ENCODE measurements at places on chromosomes 3 and 15. TPM values are rescaled to one million over a fixed set of nuclear protein-coding genes. Genes with fewer than 3 reads are reported as not detected.
A peak's percentile ranks its signal among the peaks of the same experiment; 100 is the strongest.

Gene CHRNA3
- not detected for total RNA-seq

GRCh38 chr15:58309963-58310928, 121.5 kb upstream of the LIPC start:
- no peak for DNase-seq

- no peak for DNase-seq
Observed at GRCh38 chr3:128655531-128655930, 4.9 kb upstream of the RPN1 start.

Gene TIMP4
- total RNA-seq = 0.10 TPM

- no peak for DNase-seq
Observed at GRCh38 chr3:15276028-15276724, 56.2 kb downstream of the SH3BP5 start.

Gene TNNC1
- 0.99 TPM for total RNA-seq

- DNase-seq = peak; percentile 66
Observed at GRCh38 chr3:120113128-120114116, 19.2 kb upstream of the GSK3B start.

Gene PIGZ
- not detected for total RNA-seq

DNA sequence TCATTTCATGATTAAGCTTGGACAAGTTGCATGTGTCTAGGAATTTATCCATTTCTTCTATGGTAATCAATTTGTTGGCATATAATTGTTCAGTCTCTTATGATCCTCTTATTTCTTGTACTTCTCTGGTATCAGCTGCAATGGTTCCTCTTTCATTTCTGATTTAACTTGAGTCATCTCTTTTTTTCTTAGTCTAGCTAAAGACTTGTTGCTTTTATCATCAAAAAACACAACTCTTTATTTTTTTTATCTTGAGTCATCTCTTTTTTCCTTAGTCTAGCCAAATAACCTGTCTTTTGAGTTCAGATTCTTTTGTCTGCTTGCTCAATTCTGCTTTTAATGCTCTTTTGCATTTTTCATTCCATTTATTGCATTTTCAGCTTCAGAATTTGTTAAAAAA, 37.3 kb downstream of the UBE3A start:
- DNase-seq = no peak

DNA sequence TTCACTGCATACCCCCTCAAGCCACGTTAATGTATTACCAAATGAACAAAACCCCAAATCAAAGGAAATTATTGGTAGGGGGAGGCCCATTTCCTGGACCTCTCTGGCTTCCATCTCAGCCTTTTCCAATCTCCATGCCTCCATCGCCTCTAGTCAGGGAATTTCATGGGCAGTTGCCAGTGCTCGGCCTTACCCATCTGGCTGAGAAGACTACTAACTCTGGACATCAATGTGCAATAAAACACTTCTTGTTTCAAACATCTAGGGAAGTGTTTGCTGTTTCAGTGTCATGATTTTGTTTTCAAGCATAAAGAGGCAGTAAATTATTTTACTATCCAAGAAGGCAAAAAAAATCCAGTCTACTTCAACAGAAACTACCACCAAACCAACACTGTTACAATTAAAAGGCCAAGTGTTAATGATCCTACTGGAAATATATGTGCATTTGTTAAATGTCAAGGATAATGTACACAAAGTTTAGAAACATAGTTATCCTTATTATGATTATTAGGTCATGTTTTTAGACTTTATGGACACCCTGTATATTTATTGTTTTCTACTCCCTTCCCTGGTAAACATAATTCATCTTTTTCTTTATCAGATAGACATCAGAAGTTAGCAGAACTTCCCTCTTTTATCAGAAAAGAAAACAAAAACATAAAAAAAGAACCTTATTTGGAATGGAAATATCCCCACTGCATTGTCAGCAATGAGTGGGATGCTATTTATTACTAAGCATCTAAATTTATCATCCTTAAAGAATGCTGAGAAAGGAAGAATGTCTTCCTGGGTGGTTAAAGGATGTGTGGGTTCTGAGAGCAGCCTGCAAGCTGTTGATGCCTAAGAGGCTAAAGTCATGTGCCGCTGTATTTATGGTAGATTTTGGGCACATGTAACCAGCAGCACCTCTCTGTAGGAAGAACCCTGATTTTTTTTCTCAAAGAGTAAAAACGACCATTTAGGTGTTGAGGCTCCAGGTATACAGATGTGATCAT, 15.2 kb downstream of the LDHAL6B start:
- DNase-seq = peak; percentile 26

Gene RTP4
- 1.6 TPM for total RNA-seq

Gene HYAL1
- total RNA-seq = 1.4 TPM

Gene ZIC1
- total RNA-seq = 24.3 TPM

DNA sequence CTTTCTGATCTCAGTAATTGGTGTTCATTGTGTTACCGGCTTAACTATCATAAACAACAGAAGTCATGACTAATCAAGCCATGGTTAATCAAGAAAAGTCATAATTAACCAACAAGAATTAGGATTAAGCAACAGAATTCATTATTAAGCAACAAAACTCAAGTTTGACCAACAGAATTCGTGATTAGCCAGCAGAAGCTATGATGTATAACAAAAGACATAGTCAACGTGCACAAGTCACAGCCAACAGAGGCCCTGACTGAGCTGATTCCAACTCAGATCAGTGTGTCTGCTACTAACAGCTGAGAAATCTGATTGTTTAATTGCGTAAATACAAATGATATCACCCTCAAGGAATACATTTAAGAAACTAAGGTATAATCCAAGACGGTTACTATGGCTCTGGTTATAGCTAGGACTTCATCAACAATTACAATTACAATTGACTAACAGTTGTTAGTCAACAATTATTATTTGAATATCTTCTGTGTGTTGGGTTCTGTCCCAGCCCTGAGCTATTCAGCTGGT, 67.7 kb downstream of the RARB start:
- no peak for DNase-seq

GRCh38 chr3:50603261-50604109, 8.1 kb downstream of the CISH start:
- no peak for DNase-seq

GRCh38 chr3:13307041-13307440, 113.1 kb downstream of the NUP210 start:
- DNase-seq = peak; percentile 4

DNA sequence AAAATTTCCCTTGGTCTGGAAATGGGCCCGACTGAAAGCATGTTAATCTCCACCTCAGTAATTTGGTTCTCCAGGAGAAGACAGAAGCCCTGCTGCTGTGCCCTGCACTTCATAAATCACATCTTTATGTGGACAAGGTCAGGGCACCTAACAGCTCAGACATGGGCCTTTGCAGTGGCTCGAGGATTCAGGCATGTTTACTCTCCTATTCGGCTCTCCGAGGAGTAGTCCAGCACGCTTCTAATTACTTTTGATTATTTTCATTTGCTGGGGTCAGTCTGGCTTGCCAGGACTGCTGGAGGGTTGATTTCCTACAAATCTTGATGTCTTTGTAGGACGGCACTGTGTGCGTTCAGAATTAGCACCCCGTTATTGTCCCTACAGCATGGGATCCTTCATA, 511.2 kb downstream of the MECOM start:
- DNase-seq = no peak

Data from MG63 (cell line).